HTR-8/SVneo (cell line): ENCODE measurements at places on chromosomes 2 and 18.

- DNase-seq = no peak
Measured at GRCh38 chr2:197298609-197299008, 12.0 kb downstream of the ANKRD44 start.

- no peak for DNase-seq
Measured at GRCh38 chr18:76963936-76964335, 141.6 kb downstream of the ZNF236 start.

- peak; percentile 34 for DNase-seq
Measured at GRCh38 chr2:136378712-136379595, 261.0 kb upstream of the CXCR4 start.

- DNase-seq = peak; percentile 63
Measured at GRCh38 chr2:68282811-68283418, 30.6 kb upstream of the PPP3R1 start.

DNA sequence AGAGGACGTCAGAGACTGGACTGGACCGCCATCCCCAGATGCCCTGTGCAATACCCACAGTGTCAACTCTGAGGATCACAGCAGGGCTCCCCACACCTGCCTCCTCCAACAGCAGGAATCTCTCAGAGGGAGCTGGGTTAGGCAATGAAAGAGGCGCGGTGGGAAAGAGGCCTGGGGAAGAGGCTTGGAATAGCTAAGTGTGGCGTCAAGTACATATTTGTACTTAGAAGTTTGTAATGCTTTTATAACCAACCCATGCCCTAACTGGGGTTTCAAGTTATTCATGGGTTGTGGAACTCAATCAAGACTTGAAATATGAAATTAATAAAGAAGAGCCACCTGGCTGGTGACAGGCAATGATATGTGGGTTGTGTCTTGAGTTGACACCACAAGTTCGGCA is 28.7 kb downstream of the CYP26B1 start:
- DNase-seq = no peak

DNA sequence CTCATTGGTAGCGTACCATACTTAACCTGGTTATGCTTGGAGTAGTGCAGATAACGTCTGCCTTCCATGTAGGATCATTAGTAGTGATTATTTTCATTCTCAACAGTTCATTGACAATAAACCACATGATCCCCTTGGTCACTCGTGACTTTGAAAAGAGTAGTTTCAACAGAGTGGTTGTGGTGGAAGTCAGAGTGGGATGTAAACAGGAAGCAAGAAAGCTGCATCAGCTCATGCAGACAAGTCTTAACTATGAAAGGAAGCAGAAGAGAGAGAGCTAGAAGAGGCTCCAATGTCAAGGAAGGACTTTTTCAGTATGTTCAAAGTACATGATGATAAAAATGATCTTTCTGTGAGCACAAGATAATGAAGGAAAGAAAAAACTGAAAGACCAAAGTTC is 287.4 kb downstream of the MBD2 start:
- no peak for DNase-seq

GRCh38 chr2:100903534-100904258 is 83.8 kb downstream of the NPAS2 start:
- DNase-seq = peak; percentile 33

DNA sequence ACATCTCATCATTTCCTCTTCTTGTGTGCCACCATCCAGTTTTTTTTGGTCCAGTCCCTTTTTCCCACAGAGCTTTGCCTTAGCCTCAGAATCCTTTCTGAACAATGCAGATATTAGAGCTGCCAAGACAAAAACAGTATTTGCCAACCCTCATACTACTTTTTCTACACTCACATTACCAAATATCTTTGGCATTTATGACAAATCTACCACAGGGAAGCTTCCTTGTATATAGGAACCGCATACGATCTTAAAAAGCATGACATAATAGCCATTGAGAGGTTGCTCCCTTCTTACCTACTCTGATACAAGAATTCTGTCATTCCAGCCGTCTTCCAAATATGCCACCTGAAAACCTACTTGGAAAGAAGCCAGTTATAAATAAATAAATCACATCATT is 9.4 kb downstream of the ZNF24 start:
- no peak for DNase-seq

DNA sequence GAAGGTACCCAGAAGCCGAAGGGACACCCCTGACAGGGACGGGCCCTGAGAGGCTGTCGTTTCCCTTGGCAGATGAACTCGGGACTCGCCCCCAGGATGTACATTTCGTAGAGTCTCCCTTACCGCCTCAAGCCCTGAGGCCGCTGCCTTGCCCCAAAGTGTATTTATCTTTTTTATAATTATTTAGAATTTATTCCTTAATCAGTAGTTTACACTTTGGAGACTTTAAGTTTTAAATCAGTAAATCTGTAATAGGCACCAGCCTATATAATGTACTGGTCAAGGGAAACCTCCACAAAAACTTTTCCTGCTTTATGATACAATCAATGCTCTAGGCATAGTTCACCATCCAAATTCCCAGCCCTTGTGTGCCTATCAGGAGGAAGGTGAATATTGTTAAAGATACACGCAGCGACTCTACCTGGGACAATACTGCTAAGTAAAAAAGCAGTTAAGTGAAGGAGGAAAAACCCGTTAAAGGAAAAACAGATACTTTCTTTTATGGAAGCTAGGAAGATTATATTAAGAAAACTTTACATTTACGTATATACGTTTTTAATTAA is 848 bp downstream of the VRK2 start:
- peak; percentile 40 for DNase-seq

DNA sequence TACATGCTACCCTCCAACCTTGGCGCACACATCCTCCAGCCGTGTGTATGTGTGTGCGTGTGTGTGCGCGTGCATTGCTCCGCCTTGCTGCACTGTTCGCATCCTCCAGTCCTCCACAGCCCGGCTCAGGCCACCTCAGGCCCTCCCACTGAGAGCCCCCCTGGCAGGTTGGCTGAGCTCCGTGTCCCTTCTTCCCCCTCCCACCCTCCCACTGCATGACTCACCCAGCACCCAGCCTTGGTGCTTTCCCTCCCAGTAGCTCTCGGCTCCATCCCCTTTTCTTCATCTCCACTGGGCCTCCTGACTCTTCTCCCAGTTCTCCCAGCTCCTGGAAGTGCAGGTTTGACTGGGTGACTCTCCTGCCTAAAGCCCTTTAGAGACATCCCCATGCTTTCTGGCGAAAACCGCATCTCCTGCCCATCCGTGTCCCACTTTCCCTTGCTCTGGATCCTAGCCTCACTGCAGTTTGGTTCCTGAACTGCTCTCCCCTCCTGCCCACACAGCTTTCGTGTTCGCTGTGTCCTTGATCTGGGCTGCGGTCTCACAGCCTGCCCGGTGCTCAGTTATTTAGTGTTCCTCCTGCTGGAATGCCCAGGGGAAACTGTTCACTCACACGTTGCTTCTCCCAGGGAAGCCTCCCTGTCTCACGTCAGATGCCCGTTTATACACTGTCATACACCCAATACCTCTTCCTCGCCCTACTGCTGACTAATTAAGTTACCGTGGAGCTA is 4.9 kb downstream of the TMEM177 start:
- DNase-seq = peak; percentile 59

DNA sequence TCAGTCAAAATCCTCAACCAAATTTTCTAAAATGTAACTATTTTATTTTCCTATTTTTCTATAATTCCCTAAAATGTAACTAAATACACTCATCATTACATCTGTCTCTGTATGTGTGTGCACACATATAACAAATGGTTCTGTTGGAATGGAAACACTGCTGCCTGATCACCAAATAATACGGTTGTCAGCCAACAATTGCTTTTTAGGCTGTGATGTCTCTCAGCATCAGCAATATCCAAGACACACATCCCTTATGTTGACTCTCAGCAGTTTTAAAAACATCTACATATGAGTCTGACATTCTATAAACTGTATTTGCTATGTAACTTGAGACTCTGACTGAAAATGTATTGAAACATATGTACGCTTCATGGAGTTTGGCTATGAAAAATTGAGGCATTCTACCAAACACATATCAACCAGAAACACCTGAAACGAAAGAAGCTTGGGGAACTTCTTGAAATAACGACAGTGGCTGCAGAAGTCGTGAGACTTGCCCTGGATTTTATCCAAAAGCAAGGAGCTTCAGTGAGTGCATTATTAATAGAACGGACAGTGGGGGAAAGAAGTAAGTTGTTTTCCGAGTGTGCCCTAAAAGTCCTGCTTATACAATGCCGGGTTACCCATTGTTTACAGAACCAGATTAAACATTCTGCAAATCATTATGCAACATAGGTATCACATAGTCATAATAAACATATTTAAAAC is 110.2 kb upstream of the ITGB6 start:
- DNase-seq = no peak

DNA sequence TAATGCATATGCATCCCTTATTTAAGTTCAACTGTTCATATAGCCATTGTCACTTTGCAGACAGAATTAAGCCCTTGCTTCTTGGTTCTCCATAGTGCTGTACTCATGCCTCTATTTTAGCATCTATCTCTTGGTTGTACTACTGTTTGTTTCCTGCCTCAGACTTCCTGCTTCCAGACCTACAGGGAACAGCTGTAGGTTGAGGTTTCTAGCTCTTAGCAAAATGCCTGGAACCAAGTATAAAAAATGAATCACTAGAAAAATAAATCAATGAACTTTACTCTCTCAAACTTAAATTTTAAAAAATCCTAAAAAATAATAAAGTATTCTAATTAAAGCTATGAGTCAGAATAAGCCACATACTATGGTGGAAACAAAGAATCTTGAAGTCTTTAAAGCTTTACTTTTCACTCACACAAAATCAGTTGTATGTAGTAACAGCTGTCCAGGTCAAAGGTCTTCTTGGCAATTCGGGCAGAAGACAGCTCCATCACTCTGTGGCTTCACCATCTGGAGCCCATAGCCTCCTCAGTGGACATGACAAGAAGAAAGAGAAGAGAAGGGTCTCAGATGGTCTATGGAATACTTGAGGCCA is 1228.1 kb upstream of the GYPC start:
- no peak for DNase-seq

GRCh38 chr18:79642626-79643025 is 37.0 kb upstream of the CTDP1 start:
- DNase-seq = no peak

- no peak for DNase-seq
Measured at GRCh38 chr18:37188016-37188791, 359.3 kb downstream of the KIAA1328 start.

DNA sequence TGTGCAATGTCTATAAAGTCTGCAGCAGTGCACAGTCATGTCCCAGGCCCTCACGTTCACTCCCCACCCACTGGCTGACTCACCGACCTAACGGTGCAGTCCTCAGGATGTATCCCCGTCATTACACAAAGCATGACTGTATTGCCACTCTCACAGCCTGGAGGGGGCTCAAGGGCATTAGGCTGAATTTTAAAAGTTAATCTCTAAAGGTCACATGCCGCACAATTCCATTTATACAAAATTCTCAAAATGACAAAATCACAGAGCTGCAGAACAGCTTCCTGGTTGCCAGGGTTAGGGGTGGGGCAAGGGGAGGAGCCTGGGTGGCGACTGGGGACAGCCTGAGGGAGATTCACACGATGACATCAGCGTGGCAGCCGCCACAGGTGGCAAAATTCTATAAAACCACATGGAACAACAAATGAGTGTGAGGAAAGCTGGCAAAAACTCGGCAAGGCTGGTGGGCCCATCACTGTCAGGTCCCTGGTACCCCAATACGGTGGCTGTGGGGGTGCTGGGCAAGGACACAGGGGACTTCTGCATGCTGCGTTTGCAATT is 97.6 kb downstream of the NDUFA10 start:
- DNase-seq = peak; percentile 81

GRCh38 chr18:60873708-60874107 is 459.5 kb upstream of the CDH20 start:
- DNase-seq = no peak

GRCh38 chr2:132438691-132439090 is 22.1 kb downstream of the GPR39 start:
- peak; percentile 73 for DNase-seq

- DNase-seq = no peak
Measured at GRCh38 chr18:59736061-59736460, 38.8 kb upstream of the CCBE1 start.

- no peak for DNase-seq
Measured at GRCh38 chr2:191302459-191303139, 57.4 kb downstream of the MYO1B start.

GRCh38 chr2:3125001-3125760 is 252.4 kb downstream of the EIPR1 start:
- DNase-seq = no peak

GRCh38 chr18:2896990-2897389 is 50.2 kb downstream of the EMILIN2 start:
- DNase-seq = no peak

DNA sequence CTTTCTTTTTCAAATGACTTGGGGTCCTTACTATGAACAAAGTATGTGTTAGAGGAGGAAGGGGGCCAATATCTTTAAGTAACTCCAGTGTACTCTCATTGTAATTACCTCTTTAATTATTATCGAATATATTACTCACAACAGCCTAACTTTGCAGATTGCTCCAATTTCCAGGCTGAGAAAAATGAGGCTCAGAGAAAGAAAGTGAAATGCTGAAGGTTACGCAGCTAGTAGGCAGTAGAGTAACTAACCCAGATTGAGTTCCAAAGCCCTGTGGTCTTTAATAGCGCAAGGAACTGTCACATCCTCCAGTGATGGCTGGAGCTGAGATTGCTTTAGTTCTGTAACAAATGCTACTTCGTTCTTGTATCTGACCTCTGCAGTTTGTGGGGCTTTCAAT is 2.2 kb upstream of the GYPC start:
- no peak for DNase-seq

- DNase-seq = no peak
Measured at GRCh38 chr2:225290757-225291400, 108.6 kb upstream of the NYAP2 start.

GRCh38 chr2:164766216-164766953 is 75.2 kb downstream of the COBLL1 start:
- no peak for DNase-seq

GRCh38 chr18:9642799-9643462 is 28.6 kb upstream of the PPP4R1 start:
- peak; percentile 37 for DNase-seq

DNA sequence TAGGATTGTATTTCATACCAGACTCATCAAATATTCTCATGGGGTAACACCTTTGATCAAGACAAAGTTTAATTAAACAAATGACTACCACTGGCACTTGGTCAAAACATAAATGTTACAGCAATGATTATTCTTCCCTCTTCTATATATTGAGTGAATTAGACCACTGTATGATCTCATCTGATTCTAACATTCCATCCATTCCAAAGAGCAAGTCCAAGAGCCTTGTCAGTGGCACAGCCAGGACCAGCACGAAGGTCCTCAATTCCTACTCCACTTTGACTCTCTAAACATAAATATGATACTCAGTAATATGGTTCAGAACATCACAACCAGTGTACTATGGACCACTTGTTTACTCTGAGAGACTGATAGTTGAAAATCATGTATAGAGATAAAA is 86.4 kb downstream of the AP1S3 start:
- DNase-seq = peak; percentile 46

GRCh38 chr2:202149936-202150335 is 76.9 kb downstream of the KIAA2012 start:
- no peak for DNase-seq
